ENCODE measurements at places on chromosomes 3 and 15. TPM values are rescaled to one million over a fixed set of nuclear protein-coding genes. Genes with fewer than 3 reads are reported as not detected.

The ADGRG7 gene
- total RNA-seq: under 0.01 TPM

The GUCA1C gene
- not detected for total RNA-seq

The FSIP1 gene
- total RNA-seq: 28.8 TPM

The CFAP100 gene
- total RNA-seq: not detected

The SLC22A13 gene
- 0.77 TPM for total RNA-seq

The TEX9 gene
- total RNA-seq: 2.6 TPM

The TERB2 gene
- total RNA-seq: not detected

The TNK2 gene
- 6.8 TPM for total RNA-seq

The NANOGP8 gene
- total RNA-seq: not detected

Measured in bronchial epithelial cell (primary cell).